ENCODE measurements at places on chromosomes 7 and 10.

- DNase-seq: no peak
Measured at GRCh38 chr10:82628373-82628772, 753.4 kb downstream of the NRG3 start.

- no peak for DNase-seq
Measured at GRCh38 chr7:32298408-32299132, 191.6 kb downstream of the LSM5 start.

GRCh38 chr10:77555591-77556212 is 81.9 kb downstream of the KCNMA1 start:
- no peak for DNase-seq

- DNase-seq: no peak
Measured at GRCh38 chr10:17349717-17350116, 104.7 kb downstream of the ST8SIA6 start.

DNA sequence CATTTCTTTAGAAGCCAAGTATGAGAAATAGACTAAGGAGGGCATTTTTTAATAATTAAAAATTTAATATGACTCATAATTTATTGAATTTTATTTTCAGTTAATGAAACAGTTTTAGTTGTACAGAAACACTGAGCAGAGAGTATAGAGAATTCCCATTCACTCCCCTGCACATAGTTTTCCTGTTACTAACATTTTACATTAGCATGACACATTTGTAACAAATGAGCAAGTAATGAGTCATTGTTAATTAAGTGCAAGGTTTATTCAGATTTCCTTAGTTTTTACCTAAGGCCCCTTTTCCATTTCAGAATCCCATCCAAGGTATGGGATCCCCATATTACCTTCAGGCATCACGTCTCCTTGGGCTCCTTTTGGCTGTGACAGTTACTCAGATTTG is 271.5 kb upstream of the FZD8 start:
- no peak for DNase-seq

- DNase-seq: no peak
Measured at GRCh38 chr7:33888166-33888565, 17.2 kb upstream of the BMPER start.

DNA sequence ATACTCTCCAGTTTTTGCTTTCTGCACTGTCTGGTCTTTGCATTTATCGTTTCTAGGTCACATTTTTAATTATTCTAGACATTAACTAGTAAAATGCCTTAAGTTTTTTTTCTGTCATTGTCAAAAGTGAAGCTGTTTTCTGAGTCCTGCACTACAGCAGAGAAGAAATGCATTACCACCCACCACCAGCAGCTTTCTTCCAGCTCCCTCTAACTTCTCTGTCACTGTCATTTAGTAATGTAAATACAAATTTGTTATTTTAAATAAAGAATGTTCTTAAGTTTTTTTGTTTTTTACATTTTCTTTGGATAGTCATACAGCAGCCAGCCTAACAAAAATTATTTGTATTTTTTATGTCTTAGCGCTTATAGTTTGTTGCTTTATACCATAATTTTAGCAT is 18.8 kb downstream of the PTPRZ1 start:
- DNase-seq: no peak

- no peak for DNase-seq
Measured at GRCh38 chr7:23230641-23231101, 15.9 kb upstream of the GPNMB start.

- DNase-seq: no peak
Measured at GRCh38 chr7:48251766-48252165, 80.5 kb downstream of the ABCA13 start.

DNA sequence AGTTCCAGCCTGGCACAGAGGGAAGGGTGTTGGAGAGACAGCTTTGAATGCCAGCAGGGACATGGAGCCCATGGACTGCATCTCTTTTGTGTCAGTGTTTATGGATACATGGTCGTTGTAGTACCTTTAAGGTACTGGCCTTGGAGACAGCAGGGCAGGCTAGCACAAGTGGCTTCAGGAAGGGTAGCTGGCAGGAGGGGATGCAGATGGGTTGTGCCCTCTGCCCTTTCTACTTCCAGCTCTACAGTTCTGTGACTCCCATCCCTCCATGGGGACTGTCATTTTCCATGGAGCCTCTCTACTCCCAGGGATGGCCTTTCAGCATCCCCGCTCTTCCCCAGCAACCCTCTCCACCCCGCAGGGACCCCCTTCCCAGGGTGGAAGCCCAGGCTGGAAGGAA is 25.1 kb downstream of the POLL start:
- no peak for DNase-seq

- DNase-seq: peak; percentile 17
Measured at GRCh38 chr10:110192552-110192951, 14.9 kb upstream of the MXI1 start.

GRCh38 chr7:121081327-121081936 is 92.9 kb downstream of the CPED1 start:
- no peak for DNase-seq

DNA sequence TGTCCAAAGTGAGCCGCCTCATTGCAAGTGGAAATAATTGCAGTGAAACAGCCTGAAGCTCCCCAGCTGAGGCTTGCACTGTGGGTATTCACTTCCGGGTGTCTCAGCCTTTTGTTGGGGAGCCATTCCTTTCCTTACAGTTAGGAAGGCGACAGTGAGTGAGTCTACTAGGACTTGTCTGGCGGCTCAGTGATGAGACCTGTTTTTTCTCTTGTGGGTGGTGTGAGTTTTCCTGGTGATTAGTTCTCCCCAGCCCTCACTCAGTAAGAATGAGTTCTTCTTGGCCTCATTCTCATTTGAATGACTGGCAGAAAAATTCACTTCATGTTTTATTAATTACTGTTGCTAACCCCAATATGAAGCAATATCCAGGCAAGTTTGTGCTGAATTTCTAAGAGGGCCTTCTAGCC is 2.6 kb downstream of the PGAM1 start:
- DNase-seq: no peak

DNA sequence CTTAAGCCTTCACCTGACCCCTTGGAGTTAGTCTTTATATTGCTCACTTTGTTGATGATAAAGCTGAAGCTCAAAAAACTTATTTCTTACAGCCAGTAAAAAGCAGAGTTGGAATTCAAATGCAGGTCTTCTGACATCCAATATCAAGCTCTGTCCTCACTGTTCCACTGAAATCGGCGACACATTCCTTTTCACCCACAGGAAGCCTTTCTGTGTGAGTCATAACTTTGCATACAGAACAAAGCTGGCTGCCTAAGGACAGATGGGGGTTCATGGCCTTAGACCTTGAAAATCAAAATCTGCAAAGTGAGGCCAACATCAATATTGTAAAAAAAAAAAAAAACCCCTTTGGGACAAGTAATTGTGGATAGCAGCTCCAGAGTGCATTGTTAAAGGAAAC is 21.8 kb upstream of the AKR1B1 start:
- DNase-seq: no peak

- DNase-seq: no peak
Measured at GRCh38 chr7:116595063-116595462, 70.2 kb downstream of the CAV1 start.

GRCh38 chr10:26556748-26557640 is 118.9 kb downstream of the APBB1IP start:
- DNase-seq: peak; percentile 55

DNA sequence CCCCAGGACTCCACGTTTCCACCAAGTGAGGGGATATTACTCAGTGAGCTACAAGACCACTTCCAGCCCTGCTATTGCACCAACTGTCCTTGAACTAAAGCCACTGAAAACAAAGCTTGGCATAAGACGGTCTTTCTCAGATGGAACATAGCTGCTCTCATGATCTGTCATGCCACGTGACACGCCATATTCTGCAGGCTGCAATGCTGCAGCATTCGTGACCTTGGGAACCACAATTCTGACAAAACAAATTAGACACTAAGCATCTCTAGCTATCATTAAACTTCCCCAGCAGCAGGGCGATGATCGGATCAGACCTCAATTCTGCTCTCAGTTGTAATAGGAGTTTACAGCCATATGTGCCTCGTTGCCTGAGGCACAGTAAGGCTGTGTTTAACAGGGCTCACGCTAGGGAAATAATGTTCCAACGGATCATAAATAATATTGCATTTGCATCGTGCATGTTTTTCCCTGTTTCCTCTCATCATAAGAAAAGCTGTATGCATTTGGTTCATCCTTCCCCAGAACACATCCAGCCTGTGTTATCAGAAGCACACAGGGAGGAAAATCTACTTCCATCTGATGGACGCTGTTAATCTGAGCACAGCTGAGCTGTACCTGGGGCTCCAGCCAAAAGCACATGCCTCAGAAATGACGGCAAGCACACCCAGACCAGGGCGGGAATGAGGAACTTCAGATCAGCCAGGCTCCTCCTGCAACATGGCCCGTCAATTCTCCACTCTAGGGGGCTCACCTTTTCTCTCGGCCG is 38.6 kb upstream of the CNPY1 start:
- no peak for DNase-seq

DNA sequence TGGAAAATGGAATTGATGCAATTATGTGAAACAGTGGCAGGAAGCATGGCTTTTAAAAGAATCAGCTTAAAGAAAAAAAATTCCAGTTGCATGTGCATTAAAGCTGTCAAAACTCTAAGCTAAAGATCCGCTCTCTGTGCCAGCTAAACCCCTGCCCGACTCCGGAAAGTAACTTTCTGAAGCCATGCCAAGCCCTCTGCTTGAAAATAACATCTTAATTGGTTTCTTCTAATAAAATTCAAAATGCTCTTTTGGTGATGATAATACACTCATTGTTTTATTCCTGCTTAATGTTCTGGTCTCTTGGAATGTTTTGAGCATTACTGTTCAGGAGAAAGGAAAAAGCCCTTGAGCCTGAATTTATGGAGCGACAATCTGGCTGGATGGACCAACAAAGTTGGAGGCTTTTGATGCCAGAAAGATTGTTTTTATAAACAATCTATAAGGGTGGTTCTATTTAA is 11.7 kb downstream of the SEMA3C start:
- no peak for DNase-seq

DNA sequence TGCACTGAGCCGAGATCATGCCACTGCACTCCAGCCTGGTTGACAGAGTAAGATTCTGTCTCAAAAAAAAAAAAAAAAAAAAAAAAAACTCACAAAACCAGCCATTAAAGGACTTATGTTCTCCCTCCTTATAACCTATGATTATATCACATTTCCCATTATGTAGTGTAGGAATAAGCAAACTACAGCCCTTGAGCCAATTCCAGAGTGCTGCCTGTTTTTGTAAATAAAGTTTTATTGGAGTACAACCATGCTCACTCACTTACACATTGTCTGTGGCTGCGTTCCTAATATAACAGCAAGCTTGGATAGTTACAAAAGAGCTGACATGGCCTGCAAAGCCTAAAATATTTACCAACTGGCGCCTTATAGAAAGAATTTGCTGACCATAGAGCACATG is 72.7 kb upstream of the ARID5B start:
- DNase-seq: no peak

GRCh38 chr7:66627151-66627681 is 1.5 kb upstream of the KCTD7 start:
- no peak for DNase-seq

- DNase-seq: no peak
Measured at GRCh38 chr10:129849452-129849750, 114.7 kb downstream of the EBF3 start.

DNA sequence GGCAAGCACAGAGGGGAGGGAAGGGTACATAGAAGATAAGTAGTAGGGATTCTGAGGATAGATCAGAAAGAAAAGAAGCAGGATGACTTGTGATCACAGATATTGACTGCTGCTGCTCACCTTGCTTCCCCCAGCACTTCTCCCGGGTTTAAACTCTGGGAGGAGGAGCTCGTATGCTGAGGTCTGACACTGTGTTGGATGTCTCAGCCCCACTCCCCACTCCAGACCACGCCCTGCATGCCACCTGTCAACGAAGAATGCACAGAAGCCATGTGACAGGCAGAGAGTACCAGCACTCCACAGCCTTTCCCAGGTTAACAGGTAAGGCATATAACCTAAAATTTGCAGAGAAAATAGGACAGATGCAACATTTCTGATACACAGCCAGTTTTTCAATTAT is 388.9 kb downstream of the TNS3 start:
- no peak for DNase-seq

GRCh38 chr10:10365676-10366075 is 652.0 kb upstream of the CELF2 start:
- no peak for DNase-seq

GRCh38 chr10:78456649-78457400 is 423.2 kb downstream of the RPS24 start:
- no peak for DNase-seq

GRCh38 chr7:82616059-82616728 is 172.6 kb upstream of the CACNA2D1 start:
- DNase-seq: no peak

- DNase-seq: no peak
Measured at GRCh38 chr7:12539681-12540080, 30.8 kb upstream of the SCIN start.

DNA sequence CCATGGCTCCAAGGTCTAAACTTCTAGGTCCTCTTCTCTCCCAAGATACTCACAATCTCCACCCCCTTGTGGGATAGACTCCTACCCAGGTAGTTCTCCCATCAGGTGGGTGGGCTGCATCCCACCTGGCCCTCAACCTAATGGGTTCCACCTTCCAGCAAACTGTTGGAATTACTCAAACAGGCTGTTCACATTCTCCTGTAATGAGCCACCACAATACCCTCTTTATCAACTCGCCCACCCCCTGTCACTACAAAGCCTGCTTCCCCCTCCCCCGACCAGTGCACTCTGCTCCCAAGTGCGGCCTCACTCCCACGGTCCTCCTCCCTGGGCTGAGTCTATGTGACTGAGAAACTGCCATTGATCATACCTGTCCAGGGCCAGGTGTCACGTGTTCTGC is 10.4 kb upstream of the HTR5A start:
- no peak for DNase-seq

GRCh38 chr7:79909176-79909575 is 225.5 kb upstream of the GNAI1 start:
- peak; percentile 19 for DNase-seq

- DNase-seq: no peak
Measured at GRCh38 chr10:35813219-35813618, 171.1 kb upstream of the FZD8 start.

- DNase-seq: no peak
Measured at GRCh38 chr10:49750546-49750945, 11.6 kb downstream of the OGDHL start.

DNA sequence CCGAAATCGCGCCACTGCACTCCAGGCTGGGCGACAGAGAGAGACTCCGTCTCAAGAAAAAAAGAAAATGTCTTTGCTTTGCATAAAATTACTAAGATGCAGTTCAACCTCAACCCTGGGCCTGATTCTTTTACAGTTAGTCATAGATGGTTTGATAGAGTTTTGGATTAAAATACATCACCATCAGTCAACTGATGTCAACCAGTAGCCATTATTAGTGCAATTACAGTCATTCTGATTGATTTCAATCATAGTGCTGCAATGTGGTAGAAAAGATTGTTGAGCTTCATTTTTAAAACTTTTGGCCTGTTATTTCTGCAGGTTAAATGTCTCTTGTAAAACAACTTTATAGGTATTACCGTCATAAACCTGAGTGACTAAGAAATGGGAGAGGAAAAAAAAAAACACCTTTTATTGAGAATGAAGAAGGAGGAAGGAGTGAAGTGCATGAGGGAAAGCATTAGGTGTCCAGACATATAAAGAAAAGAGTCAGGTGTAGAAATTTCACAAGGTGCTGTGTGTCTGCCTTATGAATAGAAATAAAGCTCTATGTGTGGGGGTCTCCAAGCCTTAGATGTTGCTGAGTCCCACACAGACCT is 150.6 kb downstream of the TRIL start:
- no peak for DNase-seq
